ENCODE measurements at places on chromosomes 11 and 22.

GRCh38 chr11:121958323-121958970 lies 157.6 kb downstream of the BLID start:
- DNase-seq = no peak

GRCh38 chr22:44436736-44437135 lies 61.3 kb downstream of the RTL6 start:
- DNase-seq = no peak

DNA sequence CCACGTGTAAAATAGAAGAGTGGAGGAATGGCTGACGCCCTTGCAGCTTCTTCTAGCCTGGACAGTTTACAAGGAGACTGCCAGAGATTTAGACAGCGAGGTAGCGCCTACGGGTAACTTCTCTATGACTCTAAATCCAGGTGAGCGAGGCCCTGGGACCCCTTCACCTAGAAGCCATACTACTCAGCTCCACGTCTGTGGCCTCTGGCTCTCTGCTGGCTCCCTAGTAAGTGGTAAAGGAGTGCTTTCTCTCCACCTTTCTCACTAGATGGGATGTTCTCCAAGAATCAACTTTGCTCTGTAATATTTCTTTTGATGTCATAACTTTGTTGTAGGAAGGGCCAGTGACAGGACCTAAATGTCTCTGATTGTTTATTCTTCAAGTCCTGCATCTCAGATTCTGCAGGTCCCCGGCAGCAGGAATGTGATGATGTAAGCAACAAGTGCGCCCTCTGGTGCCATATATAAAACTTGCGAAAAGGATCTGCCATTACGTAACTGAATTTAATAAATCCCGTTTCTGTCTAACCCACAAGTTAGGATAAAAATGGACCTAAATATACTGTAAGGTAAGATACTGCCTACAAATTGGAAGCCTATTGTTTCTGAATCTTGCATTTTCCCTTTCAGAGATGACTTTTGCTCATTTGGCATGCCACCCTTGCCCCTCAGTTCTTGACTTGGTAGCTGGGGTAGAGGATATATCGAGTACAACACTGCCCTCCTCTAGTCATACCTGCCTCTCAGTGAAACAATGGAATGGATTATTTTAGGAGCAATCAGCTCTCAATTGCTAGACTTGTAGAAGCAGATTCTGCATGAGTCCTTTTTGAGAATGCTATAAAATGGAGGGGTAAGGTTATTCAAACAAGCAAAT lies 11.0 kb upstream of the PTPN5 start:
- DNase-seq = peak; percentile 33

- peak; percentile 54 for DNase-seq
Measured at GRCh38 chr11:120172054-120172911, 34.4 kb upstream of the TRIM29 start.

- DNase-seq = no peak
Measured at GRCh38 chr11:16226245-16226644, 130.1 kb downstream of the SOX6 start.

GRCh38 chr11:116906479-116906878 lies 69.1 kb upstream of the APOA1 start:
- DNase-seq = no peak

DNA sequence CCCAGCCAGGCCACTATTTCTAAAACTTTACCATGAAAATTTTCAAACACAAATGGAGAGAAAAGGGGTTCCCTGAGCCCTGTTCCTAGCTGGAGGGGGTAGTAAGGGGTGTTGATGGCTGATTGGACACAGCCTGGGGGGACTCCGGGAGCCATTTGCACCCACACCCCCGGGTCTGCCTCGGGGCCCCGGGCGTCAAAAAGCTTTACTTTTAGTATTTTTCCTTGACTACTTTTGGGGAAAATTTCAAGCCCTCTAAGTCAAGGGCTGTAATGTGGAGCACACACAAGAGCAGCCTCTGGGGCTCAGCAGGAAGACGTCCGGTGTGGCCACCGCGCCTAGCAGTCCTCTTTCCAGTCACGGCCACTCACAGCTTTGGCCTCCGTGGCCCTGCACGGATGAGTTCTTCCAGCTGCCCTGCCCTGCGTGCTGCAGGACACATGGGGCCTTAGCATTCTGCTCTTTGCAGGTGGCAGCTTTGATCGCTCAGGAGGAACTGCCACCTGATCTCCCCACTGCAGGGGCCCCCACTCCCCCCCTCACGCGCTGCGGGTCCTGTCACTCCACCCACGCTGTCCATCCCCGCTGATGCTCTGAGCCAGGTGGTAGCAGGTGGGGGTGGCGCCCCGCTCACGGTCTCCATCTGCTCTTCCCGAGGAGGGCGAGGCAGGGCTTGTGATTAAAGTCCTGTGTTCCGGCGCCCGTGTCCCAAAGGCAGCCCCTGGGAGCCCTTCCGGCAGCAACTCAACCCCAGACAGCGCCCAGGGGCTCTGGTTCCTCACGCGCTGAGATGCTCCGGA lies 14.4 kb downstream of the RNH1 start:
- DNase-seq = no peak

- no peak for DNase-seq
Measured at GRCh38 chr11:1435820-1436467, 46.2 kb downstream of the BRSK2 start.

- DNase-seq = no peak
Measured at GRCh38 chr22:48536541-48537342, 1290.9 kb downstream of the BRD1 start.

DNA sequence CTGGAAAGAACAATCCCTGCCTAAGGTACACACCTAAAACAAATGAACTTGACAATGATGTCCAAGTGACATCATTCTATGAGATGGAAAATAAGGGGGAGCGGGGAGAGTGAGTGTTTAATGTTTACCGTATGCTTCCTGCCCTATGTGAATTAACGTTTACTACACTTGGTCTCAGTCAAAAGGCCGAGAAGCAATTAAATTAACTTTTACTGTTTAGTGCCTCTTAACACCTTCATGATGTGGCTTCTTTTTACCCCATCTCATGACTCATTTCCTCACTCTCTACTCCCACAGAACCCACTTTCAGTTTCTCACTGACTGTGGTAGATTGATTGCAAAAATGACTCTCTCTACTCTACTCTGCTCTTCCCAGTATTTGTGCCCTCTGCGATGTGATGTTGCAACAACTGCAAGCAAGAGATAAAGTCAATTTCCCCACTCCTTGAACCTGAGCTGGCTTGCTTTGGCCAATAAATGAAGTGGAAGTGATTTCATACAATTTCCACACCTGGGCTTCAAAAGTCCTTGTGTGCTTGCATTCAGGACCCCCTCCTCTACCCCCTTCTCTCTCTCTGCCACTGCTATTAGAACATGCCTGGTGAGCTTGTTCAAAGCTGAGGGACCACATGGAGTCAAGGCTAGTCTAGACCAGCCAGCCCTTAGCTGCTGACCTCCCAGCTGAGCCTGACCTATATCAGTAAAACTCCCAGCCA lies 11.6 kb upstream of the ALKBH3 start:
- DNase-seq = no peak

DNA sequence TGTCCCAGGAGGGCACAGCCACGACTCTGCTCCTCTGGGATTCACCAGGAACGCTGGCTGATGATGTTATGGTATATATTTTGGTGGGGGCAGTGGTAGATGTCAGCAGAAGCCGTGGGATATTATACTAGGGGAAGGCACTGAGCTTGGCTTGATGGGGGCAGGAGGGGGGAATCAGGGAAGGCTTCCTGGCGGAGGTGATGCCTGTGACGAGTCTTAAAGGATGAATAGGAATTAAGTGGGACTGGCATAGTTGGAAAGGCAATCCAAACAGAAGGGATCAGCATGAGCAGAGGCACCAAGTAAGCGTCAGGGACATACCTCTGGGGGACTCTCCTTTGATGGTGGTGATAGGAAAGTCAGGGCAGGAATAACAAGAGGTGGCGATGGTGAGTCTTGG lies 47.6 kb downstream of the TP53I11 start:
- no peak for DNase-seq

DNA sequence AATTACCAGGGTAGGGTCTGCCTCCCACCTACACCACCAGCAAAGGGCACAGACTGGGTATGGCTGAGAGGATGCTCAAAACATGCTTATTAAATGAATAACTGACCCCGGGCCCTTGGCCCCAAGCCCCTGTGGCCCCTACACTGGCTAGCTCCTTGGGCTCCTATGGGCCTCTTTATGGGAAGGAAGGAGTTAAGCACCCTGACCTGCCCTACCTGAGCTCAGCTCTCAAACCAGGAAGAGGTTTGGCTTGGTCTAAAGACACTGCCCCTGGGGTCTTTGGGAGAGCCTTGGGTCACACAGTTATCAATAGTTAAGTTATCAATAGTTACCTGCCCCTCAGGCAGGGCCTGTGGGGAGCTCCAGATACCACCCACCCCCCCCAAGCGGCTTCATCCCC lies 1.2 kb downstream of the USH1C start:
- no peak for DNase-seq

GRCh38 chr11:115267871-115268270 lies 236.3 kb downstream of the CADM1 start:
- DNase-seq = no peak

DNA sequence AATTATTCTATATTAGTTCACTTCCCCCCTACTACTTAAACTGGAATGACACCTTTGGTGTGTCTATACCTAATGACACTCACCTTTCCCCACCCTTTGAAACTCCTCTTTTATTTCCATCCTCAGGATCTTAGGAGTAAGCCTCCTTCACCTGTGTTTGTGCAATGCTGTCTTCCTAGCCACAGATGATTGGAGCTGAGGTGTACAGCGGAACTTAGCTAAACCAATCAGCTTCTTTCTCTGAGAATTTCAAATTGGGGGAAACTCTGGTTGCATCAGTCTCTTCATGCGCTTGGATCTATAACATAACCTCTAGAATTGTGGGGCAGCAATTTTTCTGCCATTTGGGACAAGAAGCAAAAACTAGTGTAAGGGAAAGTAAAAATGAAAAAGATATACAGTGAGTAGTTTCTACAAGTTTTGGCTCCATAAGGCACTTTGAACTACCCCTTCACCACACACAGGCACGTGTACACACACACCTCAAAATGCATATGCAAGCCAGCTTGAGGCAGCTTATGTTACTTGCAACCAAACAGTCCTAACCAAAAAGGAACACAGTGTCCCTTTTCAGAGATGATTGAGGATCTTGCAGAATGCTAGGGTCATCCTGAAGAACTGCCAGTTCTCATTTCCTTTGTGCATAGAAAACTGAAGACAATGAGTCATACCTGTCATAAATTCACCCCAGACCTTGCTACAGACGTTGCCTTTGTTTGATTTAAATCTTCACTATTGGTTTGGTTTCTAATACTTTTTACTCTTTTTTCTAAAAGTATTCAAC lies 36.0 kb upstream of the LDLRAD3 start:
- DNase-seq = no peak

DNA sequence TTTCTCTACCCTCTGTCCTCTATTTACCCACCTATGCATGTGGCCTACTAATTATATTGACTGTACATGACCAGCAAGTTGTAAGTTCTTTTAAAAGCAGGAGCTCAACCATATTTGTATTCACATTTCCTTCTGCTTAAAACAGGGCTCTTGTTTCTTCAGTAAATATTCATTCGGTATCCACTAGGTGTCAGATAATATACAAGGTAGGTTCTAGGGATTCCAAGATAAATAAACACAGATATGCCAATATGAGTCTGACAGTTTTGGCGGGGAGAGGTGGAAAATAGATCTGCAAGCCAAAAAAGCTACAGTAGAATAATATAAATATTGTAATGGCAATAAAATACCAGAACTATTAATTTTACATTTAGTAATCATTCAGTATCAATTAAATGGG lies 15.3 kb upstream of the RAB30 start:
- DNase-seq = no peak

DNA sequence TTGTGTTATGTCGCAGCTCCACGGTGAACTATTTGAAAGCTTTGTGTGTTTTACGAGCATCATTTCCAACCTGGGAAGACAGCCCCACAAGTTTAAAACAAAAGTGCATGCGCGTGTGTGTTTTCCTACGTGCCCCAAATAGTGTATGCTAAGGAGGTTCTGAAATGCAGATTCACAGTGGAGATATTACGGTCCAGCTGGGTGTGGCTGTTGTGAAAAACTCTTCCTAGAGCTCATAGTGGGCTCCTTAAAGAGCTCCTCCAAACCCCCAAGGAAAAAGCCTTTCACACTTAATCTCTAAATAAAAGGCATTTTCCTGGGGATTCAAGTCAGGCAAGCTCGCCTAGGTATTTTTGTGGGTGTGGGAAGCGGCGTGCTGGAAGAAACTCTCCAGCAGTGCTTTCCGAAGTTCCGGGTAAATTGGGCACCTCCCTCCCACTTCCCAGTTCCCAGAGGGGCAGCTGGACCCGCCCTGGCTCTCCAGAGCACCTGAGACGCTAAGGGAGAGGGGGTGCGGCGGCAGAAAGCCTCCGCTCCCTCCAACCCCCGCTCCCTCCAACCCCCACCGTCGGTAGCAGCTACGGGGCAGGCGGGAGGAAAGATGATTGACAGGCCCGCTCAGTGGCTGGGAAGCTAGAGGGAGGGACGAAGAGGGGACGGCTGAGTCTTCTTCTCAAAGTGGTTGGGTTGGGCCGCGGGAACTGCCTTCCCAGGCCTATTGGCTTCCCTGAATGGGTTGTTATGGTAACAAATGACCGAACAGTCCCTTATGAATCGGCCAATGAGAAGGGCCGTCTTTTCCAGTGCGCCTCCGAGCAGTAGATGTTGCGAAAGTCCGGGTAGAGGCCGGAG lies 561 bp upstream of the PCF11 start:
- DNase-seq = peak; percentile 99

GRCh38 chr11:10655943-10656576 lies 37.5 kb downstream of the IRAG1 start:
- no peak for DNase-seq

DNA sequence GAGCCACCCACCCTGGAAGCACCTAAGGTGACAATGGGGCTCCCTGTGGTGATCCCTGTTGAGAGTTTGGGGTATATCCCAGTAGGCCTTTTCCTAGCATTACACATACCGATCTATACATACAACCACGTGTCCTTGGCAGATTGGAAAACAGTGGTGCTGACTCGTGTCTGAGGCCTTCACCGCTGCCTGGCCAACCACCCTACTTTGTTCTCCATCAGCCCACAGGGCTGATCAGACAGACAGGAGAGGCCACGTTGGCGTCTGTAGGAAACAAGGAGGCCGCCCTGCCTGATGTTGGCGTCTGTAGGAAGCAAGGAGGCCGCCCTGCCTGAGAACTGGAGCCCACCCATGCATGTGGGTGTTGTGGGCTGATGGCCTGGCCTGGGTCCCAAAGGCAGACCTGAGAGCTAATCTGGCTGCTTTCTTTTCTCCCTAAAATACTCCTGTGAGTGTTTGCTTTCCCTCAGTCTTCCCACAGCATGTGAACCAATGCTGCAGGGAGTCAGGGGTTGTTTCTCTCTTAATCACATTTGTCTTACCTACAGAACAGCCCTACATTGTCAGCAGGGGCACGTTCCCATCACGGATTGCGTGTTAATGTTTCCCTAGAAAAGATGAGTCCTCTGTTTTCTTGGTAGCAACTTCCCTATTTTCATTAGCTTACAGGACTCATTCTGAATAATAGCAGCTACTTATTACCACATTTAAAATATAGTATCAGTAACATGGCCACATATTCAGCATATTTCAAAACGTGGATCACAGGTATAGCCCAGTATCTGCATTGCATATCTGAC lies 57.2 kb downstream of the SBF1 start:
- DNase-seq = no peak

GRCh38 chr11:58621586-58622262 lies 741 bp upstream of the CNTF start:
- DNase-seq = no peak

Data from iPS DF 19.7 (cell line).